Esophagus mucosa (tissue), 1 donor: ENCODE measurements at places on chromosomes 5 and 9. TPM values are rescaled to one million over a fixed set of nuclear protein-coding genes. Genes with fewer than 3 reads are reported as not detected.

ITGA2 gene
- 31.3 TPM for total RNA-seq

C9 gene
- total RNA-seq = not detected

ARL14EPL gene
- not detected for total RNA-seq

PCDHGB5 gene
- total RNA-seq = 5.8 TPM

GRCh38 chr5:52861368-52861767, 73.7 kb downstream of the ITGA1 start:
- ATAC-seq = peak; percentile 73

- no peak for ATAC-seq
These were observed 30.7 kb upstream of the ERAP1 start for GRCh38 chr5:96838201-96839070.

DNA sequence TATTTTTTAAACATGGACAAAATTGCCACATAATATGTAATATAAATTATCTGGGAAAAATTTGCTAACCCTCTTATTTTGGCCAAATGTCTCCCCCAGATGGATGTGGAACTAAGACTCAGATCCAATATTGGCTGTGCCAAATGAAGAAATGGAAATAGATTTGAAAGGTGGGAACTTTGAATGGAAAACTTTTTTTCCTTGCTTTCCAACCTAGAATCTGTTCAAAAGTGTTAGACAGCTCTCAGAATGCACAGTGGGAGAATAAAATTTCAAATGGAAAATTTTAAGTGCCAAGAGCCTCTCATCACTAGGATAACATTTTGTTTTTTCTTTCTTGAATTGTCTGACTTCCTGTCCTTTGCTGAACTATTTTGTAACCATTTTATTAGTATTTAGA, 142.6 kb upstream of the GAS1 start:
- ATAC-seq = no peak

GRCh38 chr9:19155106-19155935, 28.0 kb upstream of the PLIN2 start:
- peak; percentile 31 for ATAC-seq

DNA sequence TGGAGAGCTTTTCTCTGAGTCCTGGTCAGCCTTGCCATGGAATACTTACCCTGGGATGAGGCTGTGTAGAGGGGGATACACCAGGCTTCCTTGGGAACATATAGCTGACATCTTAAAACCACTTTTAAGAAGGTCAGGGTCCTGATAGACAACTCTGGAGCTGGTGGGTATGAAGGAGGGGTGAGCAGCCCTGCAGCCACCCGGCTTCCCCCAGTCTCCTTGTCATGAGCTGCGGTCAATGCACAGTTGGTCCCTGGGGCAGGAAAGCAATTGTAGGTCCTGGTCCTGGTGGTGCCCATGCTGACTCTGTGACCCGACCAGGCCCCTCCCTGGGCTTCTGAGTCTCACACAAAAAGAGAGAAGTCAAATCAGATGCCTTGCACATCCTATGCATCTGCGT, 63.6 kb downstream of the MRPL36 start:
- no peak for ATAC-seq

GRCh38 chr5:74946471-74946870, 80.3 kb upstream of the FAM169A start:
- no peak for ATAC-seq

GRCh38 chr5:146027751-146028150, 77.6 kb downstream of the PLAC8L1 start:
- peak; percentile 98 for ATAC-seq

GRCh38 chr5:68745448-68745847, 348.4 kb upstream of the SLC30A5 start:
- no peak for ATAC-seq
